ENCODE measurements at places on chromosomes 1 and 21. TPM values are rescaled to one million over a fixed set of nuclear protein-coding genes. Genes with fewer than 3 reads are reported as not detected.
A peak's percentile ranks its signal among the peaks of the same experiment; 100 is the strongest.

The GJA4 gene
- 2.9 TPM for polyA plus RNA-seq

The TBX19 gene
- polyA plus RNA-seq, result 1.1 TPM

The C1orf185 gene
- polyA plus RNA-seq, result not detected

The TTC22 gene
- polyA plus RNA-seq, result 17.2 TPM

DNA sequence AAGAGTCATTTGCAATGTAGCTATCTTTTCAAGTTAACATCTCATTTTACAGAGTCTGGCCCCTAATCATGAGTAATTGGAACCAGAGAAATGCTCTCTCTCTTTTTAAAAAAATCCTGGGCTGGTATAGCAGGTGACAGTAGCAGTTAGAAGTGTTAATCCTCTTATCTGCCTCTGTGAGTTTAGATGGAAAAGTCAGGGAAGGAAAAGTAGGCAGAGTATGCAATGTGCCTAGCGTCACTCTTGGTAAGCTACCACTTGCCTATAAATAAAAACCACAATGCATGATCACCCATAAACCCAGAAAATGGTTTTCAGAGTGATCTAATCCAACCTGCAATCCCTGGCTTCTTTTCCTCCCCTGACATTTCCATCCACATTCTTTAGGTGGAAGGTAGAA is 43.2 kb downstream of the UTP25 start:
- DNase-seq, result no peak

GRCh38 chr1:15683345-15684039 is 628 bp upstream of the PLEKHM2 start:
- no peak for DNase-seq

DNA sequence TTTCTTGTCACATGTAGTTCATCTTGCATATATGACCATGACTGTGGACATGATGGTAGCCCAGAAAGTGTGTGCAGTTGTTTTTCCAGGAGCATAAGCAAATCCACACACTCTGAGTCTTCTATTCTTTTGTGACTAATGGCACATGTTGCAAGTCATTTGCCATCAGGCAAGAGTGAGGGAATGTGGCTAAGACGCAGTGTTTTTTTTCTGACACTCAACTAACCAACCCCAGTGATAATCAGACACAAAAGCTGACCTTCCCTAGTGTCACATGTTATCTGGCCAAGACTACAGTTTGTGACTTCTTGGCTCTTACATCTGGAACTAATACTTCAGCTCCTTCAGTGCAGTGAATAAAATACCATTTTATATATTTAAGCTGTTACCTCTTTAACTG is 108.8 kb downstream of the ITSN1 start:
- no peak for DNase-seq

GRCh38 chr1:198529414-198529813 is 11.1 kb downstream of the ATP6V1G3 start:
- no peak for DNase-seq

DNA sequence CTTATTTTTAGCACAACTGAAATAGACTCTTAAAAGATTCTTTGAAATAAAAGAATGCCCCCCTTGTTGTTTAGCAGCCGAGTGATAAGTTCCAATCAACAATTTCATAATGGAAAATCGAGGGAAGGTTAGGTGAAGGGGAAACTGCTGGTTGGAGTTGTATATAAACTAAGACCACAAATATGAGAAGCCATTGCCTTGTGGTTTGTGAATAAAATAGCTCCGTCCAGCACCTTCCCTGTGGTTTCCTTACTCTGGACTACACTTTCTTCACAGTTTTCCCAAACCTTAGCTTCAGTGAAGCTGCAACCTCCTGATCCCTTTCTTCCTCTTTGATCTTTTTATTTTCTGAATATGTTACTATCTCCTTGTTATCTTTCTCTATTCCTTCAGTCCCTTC is 6.7 kb upstream of the RAB3GAP2 start:
- no peak for DNase-seq

- DNase-seq, result no peak
These were observed 72.6 kb upstream of the TRABD2B start for GRCh38 chr1:48069662-48070395.

DNA sequence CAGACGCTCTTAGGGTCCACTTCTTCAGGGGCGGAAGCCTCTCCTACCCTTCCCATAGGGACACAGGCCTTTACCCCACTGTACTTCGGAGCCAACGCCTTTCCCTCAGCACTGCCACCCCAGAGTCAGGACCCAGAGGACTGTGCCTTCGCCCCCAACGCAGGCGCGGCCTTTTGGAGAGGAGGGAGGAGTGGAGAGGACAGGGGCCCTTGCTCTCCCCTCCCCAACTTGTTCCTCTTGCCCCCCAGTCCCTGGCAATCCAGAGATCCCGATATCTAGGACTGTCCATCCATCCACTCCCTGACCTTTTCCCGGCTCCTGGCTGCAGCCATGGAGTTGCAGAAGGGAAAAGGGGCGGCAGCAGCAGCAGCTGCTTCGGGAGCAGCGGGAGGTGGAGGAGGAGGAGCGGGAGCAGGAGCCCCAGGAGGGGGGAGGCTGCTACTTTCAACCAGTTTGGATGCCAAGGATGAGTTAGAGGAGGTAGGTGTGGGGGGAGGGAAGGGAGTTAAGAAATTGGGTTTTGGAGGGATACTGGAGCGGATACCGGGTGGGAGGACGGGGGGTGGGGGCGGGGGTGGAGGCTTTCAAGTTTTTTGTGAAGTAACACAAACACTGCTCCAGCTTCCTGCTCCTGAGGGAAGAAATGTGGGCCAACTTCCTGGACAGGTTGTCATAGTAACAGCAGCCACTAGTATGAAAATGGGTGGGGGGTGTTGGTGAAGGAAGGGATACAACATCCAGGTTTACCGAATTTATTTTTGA is 636 bp downstream of the INTS3 start:
- no peak for DNase-seq

DNA sequence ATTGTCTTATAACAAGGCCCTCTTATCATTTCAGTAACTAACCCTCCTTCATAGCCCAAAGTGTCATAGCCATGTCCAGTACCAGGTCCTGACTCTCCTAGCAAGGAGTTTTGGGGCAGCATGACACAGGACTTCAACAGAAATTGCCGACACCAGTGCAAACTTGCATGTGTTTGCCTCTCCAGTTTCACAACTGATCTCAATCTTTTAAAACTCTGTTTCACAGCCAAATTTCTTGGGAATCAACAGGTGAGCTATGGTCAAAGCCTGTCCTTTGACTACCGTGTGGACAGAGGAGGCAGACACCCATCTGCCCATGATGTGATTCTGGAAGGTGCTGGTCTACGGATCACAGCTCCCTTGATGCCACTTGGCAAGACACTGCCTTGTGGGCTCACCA is 36.8 kb downstream of the LAMC2 start:
- no peak for DNase-seq

GRCh38 chr1:48216313-48216712 is 6.2 kb upstream of the SLC5A9 start:
- no peak for DNase-seq

- peak; percentile 24 for DNase-seq
These were observed 1.3 kb downstream of the NEK7 start for GRCh38 chr1:198157847-198158725.

DNA sequence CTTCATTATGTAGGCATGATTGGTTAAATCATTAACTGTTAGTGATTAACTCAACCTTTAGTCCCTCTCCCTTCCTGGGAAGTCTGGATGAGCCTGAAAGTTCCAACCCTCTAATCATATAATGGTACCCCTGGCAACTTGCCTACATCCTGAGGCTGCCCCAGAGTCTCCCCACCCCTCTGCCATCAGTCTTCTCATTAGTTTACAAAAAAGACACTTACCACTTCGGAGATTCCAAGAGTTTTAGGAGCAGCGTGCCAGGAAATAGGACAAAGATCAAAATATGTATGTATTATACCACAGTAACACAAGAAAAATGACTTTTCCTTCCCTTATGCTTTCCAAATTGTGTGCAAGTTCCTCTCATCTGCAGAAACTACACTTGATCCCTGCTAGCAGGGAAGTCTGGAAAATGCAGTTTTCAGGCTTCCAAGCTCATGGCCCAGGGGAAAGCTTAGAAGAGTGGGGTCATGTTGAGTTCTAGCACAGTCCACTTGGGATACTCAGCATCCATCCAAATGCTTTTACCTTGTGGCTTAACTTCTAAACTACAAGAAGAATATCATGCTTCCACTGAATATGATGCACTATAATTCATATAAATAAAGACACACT is 64.6 kb upstream of the PPIH start:
- DNase-seq, result peak; percentile 19

- peak; percentile 2 for DNase-seq
These were observed 149.7 kb downstream of the PGBD5 start for GRCh38 chr1:230276401-230276800.

DNA sequence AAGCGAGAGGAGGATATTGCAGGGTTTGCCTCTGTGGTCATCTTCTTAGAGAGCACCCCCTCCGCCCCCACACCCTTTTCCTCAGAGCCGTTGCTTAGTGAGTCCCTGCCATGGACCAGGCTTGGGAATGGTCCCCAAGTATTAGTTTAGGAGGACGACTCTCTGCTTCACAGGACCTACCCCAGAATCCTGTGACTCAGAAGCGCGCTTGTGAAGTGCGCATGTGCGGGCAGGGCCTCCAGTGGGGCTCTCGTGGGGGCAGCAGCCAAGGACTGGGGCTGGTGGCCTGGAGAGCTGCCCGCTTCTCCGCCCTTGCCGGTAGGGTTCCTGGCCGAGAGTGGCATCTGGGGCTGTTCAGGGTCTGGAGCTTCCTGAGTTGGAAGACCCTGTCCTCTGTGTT is 37.3 kb upstream of the HMGN1 start:
- DNase-seq, result peak; percentile 60

DNA sequence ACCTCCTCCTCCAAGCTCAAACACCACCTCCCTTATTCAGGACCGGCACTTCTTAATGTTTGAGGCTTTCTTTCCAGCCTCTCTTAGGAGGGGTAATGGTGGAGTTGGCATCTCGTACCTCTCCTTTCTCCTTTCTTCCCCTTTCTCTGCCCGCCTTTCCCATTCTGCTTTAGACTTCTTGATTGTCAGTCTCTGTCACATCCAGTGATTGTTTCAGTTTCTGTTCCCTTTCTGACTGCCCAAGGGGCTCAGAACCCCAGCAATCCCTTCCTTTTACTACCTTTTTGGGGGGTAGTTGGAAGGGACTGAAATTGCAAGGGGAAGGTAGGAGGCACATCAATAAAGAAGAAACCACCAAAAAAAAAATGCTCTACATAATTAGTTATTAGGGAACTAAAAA is 5.6 kb downstream of the ELK4 start:
- DNase-seq, result no peak

- peak; percentile 81 for DNase-seq
These were observed 2.9 kb downstream of the NCDN start for GRCh38 chr1:35560256-35561225.

- no peak for DNase-seq
These were observed 21.1 kb upstream of the ADGRB2 start for GRCh38 chr1:31785020-31785946.

Measured in stomach (tissue), 19 donors.